ENCODE measurements at places on chromosomes 5 and 9.

DNA sequence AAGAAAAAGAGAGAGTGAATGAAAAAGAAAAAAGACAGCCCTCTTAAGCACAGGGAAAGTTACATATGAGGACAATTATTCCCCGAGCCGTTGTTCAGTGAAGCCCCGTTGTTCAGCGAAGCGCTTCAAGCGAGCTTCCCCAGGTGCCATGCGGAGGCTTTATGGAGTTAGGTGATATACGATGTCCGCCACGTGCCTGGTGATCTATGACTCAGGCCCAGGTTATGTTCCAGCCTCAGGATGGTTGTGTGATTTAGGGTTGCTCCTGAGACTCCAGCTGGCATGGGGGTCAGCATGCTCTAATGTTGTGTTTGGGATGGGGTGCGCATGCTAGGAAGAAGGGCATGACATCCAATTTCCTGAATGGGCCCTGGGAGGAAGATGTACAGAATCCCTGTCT, 365.6 kb downstream of the CDK5RAP2 start:
- no peak for DNase-seq

DNA sequence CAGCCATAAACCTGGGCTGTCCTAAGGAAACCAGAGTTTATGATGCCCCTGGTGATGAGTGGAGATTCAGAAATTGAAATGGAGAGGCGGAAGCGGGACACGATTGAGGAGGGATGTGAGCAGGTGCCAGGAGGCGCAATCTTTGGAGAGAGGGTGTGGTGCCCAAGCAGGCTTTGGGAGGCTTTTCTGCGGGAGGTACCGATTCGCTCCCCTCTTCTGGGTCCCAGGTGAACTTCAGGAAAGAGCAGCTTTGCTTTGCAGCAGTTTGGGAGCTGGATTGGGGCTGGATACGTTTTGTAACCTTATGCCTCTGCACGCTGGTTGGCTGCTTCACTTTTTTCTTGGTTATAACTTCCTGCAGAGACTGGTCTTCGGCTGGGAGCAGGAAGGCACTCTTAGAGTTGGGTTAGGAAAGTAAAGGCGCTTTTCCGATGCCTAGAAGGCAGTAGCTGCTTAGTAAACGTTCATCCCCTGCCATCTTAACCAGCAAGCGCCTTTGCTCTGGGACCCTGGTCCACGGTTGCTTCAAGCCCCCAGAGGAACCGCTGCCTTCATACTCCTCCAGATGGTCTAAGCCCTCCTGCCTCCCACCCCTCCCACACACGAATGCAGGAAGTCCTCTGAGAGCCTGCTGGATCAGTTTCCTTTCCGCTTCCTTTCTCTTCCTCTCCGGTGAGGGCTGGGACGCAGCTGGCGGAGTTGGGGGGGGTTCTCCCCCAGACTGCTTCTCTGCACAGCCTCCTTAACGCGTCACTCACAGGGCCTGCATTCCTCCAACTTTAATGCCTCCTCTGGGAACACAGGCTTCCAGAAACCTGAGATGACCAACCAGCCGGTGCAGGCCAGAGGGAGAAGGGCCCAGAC, 15.2 kb upstream of the NEK6 start:
- no peak for DNase-seq

DNA sequence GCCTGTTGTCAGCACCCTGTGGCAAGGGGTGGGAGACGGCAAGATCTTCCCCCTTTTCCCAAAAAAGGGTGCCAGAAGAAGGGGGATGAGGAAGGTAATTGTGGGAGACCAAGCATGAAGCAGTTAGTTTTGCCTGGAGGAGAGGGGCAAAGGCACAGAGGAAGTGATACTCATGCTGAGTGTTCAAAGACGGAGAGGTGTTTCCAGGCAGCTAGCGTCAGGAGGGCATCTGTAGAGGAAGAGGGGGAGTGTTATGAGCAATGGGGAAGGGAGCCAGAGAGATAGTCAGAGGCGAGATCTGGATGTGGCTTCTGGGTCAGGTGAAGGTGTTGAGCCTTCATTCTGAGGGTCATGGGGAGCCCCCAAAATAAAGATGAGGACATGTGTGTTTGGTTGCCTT, 26.9 kb upstream of the ADAM19 start:
- peak; percentile 23 for DNase-seq

DNA sequence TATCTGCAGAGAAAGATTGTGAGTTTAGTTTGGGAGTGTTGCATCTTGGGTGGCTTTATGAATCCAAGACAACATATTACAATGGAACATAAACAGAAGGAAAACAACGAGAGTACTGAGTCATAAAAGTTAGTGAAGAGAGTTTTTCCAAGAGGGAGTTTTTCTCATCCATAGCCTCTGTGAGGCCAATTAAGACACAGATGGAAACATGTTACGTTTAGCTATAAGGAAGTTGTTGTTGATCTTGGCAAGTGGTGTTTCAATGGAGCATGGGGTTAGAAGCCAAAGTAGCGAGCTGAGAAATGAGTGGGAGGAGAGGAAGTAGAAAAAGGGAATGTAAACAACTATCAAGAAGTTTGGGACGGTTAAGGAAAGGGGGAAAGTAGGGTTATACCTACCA, 53.3 kb upstream of the SPATA31D4 start:
- no peak for DNase-seq

DNA sequence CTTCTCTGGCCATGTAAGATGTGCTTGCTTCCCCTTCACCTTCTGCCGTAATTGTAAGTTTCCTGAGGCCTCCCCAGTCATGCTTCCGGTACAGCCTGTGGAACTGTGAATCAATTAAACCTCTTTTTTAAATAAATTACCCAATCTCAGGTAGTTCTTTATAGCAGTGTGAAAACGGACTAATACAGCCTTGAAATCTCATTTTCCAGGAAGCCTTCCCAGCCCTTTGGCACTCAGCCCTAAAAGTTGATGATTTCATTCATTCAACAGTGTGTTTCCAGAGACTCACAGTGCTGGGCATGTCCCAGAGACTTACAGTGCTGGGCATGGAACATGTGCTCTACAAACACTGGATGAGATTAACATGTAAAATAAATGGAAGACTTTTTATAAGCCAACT, 135.8 kb downstream of the DCP2 start:
- DNase-seq: no peak

- no peak for DNase-seq
These were observed 47.5 kb upstream of the NRARP start for GRCh38 chr9:137349471-137350033.

- DNase-seq: no peak
These were observed 39.0 kb upstream of the ICE1 start for GRCh38 chr5:5383461-5383860.

GRCh38 chr9:6512085-6512657, 99.2 kb downstream of the UHRF2 start:
- DNase-seq: no peak

DNA sequence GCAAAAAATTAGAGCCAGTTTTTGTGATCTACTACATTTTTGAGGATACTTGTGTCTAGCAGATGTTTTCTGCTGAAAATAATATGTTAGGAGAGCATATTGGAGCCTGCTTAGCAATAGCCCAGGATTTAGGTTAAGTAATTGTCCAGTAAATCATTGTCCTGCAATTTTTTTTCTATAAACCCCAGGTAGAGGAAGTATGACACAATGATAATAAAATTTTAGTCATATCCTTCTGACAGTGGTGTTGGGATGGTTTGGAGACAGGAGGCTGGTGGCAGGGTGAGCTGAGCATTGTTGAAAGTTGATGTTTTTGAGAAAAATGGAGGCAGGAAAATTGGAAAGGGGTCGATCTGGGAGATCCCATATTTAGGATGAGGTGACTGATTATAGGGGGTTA, 3.5 kb downstream of the SNCAIP start:
- DNase-seq: no peak

- no peak for DNase-seq
These were observed 269.9 kb downstream of the MAN2A1 start for GRCh38 chr5:109959652-109960051.

DNA sequence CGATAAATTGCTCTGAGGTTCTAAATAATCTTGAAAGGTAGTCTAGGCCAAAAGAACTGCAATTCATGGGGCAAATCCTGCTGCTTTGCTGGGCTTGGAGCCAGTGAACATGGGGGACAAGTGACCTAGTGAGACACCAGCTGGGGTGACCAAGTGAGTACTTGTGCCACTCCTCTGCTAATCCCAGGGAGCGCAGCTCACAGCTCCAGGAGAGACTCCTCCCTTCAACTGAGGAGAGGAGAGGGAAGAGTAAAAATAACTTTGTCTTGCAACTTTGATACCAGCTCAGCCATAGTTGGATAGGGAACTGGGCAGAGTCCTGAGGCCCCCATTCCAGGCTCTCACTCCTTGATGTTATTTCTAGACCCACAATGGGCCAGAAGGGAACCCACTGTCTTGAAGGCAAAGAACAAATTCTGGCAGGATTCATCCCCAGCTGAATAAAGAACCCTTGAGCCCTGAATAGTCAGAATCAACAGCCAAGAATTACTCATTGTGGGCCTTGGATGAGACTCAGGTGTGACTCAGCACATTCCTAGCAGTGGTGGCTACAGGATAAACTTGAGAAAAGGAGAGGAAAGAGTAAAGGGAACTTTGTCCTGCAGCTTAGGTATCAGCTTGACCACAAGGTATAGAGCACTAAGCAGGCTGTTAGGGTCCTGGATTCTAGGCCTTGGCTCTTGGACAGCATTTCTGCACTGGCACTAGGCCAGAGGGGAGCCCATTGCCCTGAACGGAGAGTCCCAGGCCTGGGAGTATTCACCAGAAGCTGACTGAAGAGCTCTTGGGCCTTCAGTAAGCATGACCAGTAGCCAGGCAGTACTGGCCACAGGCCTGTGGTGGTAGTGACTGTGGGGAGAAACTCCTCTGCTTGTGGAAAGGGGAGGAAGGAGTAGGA, 288.3 kb upstream of the CDH18 start:
- DNase-seq: no peak

- no peak for DNase-seq
These were observed 312.2 kb downstream of the SEMA5A start for GRCh38 chr5:9233712-9234111.

GRCh38 chr5:75617736-75618352, 6.6 kb downstream of the ANKDD1B start:
- no peak for DNase-seq

DNA sequence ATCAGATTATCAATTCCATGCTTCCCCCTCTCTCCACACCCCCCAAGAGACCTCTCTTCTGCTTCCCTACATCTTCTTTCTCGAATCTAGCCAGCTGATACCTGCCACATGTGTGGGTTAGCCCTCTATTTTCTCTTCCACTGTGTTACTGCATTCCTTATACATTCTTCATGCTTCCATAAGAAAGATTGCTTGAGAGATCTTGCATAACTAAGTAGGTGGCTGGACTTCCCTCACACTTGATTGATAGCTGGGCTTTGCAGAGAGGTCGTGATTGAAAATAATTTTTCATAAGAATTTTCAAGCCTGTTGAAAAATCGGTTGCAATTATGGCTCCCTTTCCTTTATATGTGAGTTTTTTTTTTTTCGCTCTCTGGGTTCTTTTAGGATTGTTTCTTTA, 33.0 kb upstream of the PANK3 start:
- DNase-seq: no peak

DNA sequence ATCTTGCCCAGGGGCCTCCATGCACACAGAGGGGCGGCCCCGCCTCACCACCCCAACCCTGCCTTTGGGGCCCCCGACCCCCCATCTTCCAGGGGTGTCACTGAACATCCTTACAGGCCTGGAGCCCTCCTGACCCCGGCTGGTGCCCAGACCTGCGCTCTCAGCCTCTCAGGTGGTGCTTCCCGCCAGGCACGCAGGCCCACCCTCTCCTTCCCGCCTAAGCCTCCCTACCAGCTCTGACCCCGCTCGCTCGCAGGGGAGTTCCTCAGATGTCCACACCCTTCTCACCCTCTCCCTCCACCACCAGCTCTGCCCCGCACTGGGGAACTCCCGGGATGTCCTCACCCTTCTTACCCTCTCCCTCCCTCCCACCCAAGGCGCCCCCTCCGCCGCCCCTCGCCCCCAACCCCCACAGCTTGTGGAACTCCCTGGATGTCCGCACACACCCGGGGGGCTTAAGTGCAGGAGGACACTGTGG, 12.3 kb upstream of the QRFP start:
- DNase-seq: no peak

DNA sequence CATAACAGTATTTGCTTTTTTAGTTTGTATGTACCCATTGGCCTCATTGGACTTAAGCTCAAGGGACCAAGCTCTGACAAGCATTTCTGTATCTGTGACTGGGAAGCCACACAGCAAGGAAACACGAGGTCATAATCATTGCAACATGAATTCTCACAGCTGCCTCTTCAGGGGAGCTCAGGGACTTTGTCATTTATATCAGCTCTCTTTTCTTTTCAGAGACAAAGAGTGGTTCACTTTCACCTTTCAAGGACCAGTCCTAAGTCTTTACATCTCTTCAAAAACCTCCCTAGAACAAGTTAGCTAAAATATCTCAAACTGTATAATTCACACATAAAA, 58.6 kb downstream of the ADAMTS12 start:
- DNase-seq: no peak

GRCh38 chr9:35689542-35690293, at the start of gene TPM2:
Gene TPM2, minus strand, starts transcription at chr9:35689925. Its CDS starts 108 bp downstream, at chr9:35689817.
- DNase-seq: no peak

DNA sequence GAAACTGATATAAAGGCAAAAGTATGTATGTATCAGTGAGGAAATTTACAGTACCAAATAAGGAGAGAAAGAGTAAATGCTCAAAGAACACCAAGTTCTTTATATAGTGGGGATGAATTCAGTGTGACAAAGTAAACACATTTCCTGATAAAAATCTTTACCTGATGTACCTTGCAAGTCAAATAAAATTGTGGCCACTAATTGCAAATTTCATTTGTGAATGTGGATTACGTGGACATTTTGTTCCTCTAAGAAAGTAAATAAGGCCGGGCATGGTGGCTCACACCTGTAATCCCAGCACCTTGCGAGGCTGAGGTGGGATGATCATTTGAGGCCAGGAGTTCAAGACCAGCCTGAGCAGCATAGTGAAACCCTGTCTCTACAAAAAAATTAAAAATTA, 25.7 kb downstream of the CEP120 start:
- DNase-seq: no peak

- DNase-seq: no peak
These were observed 127.2 kb downstream of the CTNND2 start for GRCh38 chr5:11777096-11777495.

- no peak for DNase-seq
These were observed 48.1 kb upstream of the SPTLC1 start for GRCh38 chr9:92163276-92163675.

DNA sequence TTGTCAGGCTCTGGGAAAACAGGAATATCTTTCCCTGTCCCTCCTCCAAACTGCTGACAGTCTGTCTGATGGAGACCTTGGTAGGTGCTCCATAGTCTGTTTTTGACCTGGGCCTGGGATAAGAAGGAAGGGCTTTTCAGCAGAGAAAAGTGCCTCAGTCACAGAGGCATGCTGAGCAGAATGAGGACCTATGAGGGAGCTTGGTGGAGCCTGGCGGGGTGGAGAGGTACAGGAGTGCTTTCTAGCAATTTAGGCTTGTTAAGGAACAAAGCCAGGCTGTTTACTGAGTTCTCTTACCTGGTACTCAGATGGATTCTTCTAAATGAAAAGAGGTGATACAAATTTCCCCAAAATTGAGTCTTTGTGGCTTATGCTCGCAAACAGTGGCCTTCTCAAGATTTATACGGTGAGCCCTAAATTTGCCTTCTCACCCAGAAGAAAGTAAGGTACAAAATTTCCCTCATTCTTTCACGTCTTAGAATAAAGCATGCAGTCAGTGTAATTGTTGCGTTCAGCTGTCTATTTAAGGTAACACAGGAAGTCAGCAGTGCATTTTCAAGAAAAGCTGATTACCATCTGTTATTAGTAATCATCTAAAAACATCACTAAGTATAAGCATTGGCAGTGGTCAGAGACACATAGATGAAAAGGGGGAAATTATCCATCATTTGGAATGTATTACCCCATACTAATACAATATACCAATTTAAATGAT, 28.6 kb upstream of the IL13 start:
- no peak for DNase-seq

All from activated effector memory CD4-positive, alpha-beta T cell treated with Interleukin-2 at 50 U/mL for 16 hours (primary cell).